Stimulated activated CD4-positive, alpha-beta T cell treated with anti-CD3 and anti-CD28 coated beads, Interleukin-1b, Interleukin-23, amount 100 ng/mL, for 48 hours (primary cell): ENCODE measurements at places on chromosomes 6 and 20.

GRCh38 chr20:25296094-25297093 is 48.5 kb downstream of the PYGB start:
- peak; percentile 20 for DNase-seq

- no peak for DNase-seq
Measured at GRCh38 chr6:146914489-146915483, 289.4 kb upstream of the STXBP5 start.

DNA sequence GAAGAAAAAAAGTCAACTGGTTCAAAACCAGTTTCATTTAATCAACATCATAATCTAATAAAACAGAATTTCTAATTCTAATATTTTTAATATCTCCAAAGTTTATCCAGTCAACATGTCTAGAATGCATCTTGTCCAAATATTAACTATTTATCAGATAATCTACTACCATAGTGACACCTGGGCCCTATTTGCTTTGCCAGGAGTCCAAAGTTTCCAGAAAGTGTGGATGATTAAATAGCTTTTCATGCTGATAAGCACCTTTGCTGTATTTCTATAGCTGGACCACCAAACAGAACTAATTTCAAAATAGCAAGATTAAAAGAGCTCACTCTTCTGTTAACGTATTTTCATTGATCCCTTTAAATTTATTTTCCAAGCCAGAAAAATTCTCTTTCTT is 12.3 kb upstream of the TAAR1 start:
- no peak for DNase-seq

GRCh38 chr6:88760091-88760490 is 203.3 kb downstream of the RNGTT start:
- no peak for DNase-seq

- no peak for DNase-seq
Measured at GRCh38 chr6:5813625-5814027, 193.1 kb downstream of the NRN1 start.

DNA sequence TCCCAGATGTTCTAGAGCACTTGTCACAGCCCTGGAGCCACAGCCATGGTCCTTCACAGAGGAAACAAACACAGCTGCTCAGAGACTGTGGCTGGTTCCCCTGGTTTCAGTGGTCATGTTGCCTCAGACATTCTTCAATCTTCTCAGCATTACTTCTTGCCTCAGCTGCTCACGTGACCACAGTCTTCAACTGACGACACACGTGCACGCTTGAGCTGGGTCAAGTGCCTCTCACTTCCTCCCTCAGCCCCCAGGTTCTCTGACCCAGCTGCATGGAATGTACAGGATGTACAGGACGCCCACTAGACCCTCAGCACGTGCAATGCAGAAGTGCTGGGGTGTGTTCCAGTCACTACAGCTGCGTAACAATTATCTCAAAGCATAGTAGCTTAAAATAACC is 159.8 kb upstream of the GGTLC1 start:
- no peak for DNase-seq

- DNase-seq, result no peak
Measured at GRCh38 chr20:16228722-16229121, 344.5 kb downstream of the KIF16B start.

DNA sequence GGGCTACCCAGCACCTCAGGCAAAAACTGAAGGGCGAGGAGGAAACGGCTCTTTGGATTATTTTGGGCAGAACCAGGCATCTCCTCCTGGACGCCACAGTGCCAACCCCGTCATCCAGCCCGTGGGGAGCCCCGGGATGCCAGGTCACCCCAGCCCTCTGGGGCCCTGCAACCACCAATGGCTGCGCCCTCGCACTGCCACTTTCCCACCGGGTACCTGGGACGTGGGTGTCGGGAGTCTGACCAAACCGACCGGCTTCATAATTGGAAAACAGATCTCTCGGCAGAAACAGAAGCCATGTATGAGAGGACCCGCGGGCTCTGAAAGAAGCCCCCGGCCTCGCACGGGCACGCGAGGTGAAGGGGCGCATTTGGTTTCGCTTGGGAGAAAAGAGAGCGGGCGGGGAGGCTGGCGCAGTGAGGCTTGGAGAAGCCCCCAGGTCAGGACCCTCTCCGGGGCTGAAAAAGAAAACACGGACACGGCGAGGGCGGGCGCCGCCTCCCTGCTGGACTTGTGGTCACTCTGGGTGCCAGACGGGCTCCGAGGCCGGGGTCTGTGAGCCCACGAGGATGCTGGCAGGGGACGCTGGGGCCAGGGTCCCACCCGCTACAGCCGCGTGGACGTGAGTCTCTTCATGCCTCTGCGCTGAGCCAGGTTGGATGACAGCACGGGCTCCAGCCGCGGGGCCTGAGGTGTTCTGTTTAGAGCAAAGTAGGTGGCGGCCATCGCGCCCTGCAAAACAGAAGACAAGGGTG is 29.6 kb upstream of the MPC1 start:
- DNase-seq, result no peak

DNA sequence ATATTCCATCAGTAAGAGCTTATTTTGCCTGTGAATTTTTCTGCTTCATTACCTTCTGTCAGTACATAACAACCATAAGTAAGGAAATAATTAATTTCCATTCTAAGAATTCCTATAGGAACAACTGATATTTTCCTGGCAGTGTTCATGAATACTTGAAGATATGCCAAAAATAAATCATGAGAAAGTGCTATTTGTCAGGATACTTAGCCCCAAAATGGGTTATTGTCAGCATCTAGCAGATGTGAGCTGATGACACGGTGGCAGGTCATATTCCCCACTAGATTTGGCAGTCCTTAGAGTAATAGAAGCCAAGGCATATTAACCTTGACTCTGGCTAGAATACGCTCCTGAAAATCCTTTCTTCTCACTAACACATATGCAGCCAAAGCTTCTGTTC is 43.2 kb upstream of the CRISP1 start:
- DNase-seq, result no peak

GRCh38 chr6:159467473-159468041 is 225.5 kb downstream of the SOD2 start:
- DNase-seq, result no peak

- DNase-seq, result no peak
Measured at GRCh38 chr6:63349401-63349800, 29.6 kb upstream of the LGSN start.

DNA sequence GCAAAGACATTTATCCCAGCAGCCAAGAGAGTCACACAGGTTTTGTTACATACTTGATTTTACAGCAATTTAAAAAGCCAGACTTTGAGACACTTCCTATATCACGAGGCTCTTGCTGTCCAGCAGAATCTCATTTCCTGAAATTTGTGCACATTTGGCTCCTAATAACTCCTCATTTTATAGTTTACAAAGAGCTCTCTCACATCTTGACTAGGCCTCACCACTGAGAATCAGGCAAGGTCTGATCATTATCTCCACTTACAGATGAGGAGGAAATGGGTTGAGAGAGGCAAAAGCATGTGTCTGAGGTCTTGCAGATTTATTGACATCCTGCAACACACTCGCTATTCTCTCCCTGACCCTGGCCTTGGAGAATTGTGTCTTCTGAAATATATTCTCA is 426.8 kb downstream of the MAFB start:
- no peak for DNase-seq

DNA sequence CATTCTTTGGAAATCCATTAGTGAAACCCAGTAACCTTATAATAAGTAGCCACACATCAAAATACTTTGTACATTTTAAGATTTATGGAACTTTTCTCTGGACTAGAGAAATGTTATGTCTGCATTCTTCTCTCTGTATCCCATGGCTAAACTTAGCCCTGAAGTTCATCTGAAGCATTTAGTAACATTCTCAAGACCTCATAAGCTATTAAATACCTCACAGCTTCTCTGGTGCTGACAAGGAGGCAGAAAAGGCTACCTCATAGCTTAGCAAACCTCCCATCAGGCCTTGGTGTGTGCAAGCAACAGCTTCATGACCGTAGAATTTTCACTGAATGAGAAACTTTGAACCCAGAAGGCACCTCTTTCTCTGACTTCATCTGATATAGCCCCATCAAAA is 38.9 kb upstream of the HDGFL1 start:
- no peak for DNase-seq

DNA sequence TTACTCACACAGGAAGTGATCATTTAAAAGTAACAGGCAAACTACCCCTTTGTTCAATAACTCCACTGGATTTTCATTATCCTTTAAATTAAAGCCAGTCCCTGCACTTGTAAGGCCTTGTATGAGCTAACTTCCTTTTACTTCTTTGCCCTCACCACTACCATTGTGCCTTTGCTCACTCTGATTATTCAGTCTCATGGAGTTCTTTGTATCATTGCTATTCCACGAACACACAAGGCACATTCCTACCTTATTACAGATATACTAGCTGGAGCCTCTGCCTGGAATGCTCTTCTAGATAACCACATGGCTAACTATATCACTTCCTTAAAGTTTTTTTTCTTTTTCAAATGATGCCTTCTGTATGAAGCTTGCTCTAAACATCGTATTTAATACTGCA is 748.6 kb upstream of the HS3ST5 start:
- no peak for DNase-seq

- DNase-seq, result no peak
Measured at GRCh38 chr20:63014710-63015109, 7.9 kb upstream of the BHLHE23 start.

DNA sequence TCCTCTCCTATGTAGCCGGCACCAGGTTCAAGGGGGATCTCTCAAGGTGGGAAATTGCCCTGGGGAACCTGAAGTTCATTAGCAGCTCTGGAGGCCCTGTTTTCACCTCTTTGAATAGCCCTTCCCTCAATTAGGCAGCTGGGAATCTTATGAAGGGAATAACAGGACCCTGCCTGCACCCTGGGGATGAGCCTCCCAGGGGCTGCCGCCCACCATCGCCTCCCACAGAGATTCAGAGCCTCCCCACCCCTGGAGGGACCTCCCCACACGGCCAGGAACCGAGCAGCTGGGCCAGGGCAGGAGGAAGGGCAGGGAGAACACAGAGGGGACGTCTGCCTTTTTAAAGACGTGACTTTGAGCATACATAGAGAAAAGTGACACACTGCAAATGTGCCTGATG is 4.6 kb upstream of the EEF1A2 start:
- no peak for DNase-seq

GRCh38 chr6:16766836-16767745 is 5.8 kb upstream of the ATXN1 start:
- no peak for DNase-seq

DNA sequence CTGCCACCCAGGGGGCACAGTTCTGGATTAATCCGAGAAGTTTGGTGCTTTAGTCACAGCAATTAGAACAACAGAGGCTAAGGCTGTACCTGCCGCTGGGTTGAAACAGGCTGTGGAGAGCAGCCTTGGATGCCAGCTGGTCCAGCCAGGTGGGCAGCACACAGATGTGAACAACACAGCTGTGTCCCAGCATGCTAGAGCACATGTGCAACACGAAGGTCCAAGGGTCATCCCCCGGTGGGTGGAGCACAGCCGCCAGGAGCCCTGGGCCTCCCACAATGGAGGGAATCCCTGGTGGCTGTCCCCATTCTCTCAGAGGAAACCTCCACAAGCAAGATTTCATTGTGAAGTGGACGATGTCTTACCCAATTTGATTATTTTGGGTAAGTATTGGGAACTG is 99.2 kb upstream of the SYNDIG1 start:
- no peak for DNase-seq

- no peak for DNase-seq
Measured at GRCh38 chr20:50092436-50092835, 20.5 kb downstream of the UBE2V1 start.

DNA sequence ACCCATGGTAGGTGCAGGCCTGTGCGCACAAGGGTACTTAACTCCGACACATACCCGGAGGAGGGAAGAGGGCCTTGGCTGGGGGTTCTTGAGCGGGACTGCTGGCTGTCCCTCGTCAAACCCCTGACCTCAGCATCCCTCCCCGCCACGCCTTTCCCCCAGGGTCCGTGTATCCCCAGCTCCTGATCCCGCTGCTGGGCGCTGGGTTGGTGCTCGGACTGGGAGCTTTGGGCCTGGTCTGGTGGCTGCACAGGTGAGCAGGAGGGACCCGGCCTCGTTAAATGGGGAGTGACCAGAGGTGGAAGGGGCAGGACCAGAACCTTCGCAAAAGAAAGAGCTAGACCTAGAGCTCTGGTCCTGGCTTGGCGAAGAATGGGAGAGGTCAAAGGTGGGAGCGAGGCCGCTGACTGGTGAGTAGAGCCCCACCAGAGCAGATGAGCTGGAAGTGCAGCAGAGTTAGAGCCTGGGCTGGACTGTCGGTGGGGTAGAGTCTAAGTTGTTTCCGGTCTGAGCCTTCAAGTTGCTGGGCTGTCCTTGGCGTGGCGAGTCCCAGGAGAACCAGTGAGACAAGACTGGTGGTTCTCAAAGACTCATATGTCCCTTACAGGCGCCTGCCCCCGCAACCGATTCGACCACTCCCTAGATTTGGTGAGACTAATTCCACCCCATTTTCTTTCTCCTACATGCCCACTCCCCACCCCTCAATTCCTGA is 963 bp downstream of the MPIG6B start:
- DNase-seq, result no peak
